ENCODE measurements at places on chromosomes 4 and X.

GRCh38 chrX:65689377-65689776 lies 21.9 kb downstream of the MSN start:
- no peak for DNase-seq

GRCh38 chr4:168674866-168675265 lies 178.0 kb downstream of the PALLD start:
- DNase-seq, result no peak

- DNase-seq, result no peak
Observed at GRCh38 chr4:7738458-7739076, 201.1 kb downstream of the AFAP1 start.

GRCh38 chrX:54237014-54237413 lies 54.0 kb upstream of the FAM120C start:
- DNase-seq, result no peak

DNA sequence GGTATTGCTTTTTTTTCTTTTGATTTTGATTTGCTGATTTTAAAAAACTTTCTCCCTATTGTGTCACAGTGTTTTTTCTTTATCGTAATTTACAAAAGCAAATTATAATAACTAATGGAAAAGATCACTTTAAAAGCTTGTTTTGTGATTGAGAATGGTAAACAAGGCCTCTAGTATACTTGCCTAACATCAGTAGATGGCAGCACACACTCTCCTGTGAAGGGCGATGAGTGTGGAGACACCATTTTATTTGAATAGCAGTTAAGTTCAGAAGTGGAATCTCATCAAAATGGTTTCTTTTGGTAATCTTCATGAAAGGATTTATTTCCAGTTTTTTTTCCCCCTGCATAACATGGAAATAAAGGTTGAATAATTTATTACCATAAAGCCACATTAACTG lies 72.3 kb downstream of the PAK3 start:
- no peak for DNase-seq

DNA sequence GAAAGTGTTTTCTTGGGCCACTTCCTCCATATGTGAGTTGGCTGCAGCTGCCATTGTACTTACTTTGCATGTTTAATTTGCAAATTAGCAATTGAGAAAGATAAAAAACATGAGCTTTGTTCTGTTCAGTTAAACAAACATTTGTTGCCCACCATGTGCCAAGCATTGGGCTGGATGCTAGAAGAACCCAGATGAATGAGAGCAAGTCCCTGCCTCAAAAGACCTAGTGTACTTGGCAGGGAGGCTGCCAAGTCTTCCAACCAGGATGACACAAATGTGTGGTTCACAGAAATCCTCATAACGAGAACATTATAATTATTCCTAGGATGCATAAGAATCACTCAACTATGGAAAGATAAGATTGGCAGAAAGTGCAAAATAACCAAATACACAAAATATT lies 66.7 kb downstream of the GPM6A start:
- DNase-seq, result no peak

DNA sequence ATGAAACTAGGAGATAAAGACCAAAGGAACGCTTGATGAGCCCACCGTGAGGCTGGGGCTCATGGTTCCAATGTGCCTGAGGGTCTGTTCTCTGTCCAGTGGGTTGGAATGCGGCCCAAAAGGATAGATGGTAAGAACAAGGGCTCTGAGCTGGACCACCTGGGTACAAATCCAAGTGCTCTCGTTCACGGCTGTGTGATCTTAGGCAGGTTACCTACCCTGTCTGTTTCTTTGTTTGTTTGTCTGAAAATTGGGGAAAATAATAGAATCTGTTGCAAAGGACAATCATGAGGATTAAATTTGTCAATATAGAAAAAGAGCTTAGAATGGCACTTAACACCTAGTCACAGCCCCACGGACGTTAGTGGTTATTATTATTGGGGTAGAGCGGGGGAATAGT lies 36.0 kb downstream of the SMIM20 start:
- DNase-seq, result no peak

DNA sequence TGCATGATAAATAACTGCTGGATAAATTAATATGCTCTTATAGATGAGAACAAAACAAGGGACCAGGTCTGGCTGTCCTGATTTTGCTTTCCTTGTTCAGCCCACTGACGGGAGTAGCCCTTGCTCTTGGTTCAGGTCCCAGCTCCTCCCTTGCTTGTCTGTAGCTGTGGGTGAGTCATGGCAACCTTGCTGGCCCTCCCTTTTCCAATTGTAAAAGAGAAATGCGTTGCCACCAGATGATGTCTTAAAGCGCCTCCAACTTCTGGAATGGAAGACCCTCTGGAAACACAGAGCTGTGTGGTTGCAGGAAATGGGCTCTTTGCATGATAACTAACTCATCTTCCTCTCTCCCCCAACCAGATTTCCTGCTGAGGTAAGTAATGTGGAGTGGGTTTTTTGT lies 171.4 kb downstream of the AASDH start:
- DNase-seq, result peak; percentile 29

GRCh38 chr4:110002326-110002725 lies 89.6 kb downstream of the EGF start:
- no peak for DNase-seq

- no peak for DNase-seq
Observed at GRCh38 chr4:128660361-128661215, 148.9 kb upstream of the JADE1 start.

DNA sequence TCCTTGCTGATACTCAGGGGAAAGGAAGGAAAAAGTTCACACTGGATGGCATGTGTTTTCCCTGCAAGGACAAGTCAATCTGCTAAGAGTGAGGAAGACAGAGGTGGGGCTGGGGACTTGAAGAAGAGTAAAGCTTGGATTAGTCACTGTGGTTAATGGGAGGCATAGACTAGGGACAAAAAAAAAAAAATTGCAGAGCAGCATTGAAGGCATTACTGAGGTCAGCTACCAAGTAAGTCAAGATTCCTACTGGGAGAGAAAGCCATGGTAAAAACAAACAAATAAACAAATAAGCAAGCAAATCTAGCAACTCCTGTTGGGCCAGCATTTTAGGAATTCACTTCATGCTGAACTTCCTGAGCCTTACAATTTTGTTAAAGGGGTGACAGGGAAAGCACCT lies 58.2 kb upstream of the GPC4 start:
- no peak for DNase-seq

GRCh38 chrX:69033936-69034335 lies 131.3 kb downstream of the PJA1 start:
- DNase-seq, result no peak

GRCh38 chrX:70208479-70208878 lies 26.0 kb upstream of the AWAT1 start:
- DNase-seq, result no peak

All from right lobe of liver (tissue), 6 donors.